ENCODE measurements at places on chromosomes 4 and X.

DNA sequence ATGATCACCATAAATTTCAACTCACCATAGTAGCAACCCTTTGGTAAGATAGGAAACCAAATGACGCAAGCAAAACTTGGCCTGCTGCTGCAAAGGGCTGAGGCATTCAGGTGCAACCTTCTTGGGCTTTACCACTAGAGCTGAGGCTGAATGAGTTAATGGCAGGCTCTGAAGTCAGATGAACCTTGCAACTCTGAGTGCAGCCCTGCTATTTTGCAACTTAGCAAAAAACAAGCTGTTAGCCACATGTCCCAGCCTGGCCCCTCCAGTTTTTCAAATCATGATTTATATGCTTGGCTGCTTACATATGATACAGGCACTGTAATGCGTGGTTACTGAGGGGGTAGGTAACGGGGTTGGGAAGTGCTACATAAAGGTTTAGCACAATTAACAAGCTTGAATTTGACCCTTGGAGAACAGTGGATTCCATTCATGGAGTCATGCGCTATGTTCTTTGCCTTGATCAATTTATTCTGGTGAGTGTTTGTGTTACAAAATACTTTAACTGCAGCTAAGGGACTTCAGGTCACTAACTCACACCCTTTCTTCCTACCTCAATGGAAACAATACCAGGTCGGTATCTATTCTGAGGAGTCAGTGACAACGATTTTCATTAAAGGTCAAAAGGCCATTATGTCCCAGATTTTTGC, 80.5 kb upstream of the PPARGC1A start:
- DNase-seq: no peak

DNA sequence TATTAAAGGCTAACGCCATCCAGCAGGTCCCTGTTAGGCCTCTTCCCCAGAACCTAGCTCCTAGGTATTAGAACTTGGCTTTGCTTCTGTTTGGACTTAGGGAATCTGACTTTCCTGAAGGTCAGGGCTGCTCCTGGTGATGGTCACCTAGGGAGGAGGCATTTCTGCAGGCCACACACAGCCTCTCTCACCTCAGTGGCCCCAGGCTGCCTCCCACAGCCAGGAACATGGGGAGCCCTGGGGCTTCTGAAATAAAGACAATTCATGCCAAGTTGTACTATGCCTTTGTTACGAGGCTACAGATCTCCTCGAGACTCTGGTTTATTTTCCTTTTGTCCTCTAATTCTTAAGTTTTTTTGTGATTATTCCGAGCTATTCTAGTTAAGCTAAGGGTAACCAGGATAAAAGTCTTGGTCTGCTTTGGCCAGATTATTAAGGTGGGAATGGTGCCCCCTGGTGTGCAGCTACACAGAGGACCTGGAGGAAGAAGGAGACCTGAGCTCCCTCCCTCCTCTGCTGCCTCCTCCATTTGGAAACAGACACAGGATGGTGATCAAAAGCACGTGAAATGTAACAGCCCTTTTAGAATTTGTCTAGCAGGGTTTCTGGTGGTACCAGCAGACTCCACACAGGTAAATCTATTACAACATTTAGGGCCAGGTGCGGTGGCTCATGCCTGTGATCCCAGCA, 131.0 kb downstream of the DCLK2 start:
- DNase-seq: peak; percentile 29

DNA sequence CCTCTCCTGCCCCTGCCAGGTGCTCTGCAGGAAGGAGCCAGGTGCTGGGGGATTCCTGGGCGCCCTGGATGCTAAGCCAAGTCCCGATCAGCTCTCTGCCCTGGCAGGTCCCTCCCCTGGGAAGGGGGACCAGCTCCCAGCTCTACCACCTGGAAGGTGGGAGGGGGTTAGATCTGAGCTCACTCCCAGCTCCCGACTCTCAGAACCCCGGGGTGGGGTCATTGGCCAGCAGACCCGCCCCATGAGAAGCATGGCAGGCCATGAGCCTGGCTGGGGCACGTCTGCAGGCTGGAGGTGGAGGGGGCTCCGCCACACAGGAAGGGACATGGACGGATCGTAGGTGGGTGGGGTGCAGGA, 83.4 kb upstream of the NKX1-1 start:
- DNase-seq: no peak

- no peak for DNase-seq
These were observed 59.8 kb downstream of the ARSJ start for GRCh38 chr4:113919611-113920010.

- no peak for DNase-seq
These were observed 54.3 kb downstream of the SLIT2 start for GRCh38 chr4:20305976-20306375.

DNA sequence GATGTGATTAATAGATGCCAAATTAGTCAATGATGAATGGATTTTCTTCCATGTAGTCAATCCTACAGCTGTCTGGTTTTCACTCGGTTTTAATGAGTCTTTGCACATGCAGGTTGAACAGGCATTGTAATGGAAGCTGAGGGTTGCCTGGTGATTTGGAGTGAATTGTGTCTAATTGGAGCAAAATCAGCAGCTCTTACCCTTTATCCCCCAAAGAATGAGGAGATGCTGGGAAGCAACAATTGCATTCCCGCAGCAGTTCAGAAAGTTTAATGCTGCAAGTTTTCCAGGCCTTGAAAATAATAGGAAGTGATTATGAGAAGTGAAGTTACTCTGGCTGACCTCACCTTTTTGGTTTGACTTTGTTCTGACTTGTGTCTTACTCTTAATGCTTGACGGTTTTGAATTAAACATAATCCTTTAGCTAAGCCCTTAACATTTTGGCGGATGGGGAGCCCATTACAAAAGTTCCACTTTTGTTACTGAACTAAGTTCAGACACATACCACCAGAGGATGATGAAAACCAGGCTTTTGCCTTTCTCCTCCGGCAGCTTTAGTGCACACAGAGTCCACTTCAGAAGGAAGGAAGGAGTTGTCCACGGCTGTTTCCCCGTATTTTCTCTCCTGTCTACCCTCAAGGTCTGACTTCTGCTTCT, 78.8 kb upstream of the TBC1D9 start:
- DNase-seq: no peak

GRCh38 chr4:83605744-83606172, 69.8 kb downstream of the GPAT3 start:
- no peak for DNase-seq

DNA sequence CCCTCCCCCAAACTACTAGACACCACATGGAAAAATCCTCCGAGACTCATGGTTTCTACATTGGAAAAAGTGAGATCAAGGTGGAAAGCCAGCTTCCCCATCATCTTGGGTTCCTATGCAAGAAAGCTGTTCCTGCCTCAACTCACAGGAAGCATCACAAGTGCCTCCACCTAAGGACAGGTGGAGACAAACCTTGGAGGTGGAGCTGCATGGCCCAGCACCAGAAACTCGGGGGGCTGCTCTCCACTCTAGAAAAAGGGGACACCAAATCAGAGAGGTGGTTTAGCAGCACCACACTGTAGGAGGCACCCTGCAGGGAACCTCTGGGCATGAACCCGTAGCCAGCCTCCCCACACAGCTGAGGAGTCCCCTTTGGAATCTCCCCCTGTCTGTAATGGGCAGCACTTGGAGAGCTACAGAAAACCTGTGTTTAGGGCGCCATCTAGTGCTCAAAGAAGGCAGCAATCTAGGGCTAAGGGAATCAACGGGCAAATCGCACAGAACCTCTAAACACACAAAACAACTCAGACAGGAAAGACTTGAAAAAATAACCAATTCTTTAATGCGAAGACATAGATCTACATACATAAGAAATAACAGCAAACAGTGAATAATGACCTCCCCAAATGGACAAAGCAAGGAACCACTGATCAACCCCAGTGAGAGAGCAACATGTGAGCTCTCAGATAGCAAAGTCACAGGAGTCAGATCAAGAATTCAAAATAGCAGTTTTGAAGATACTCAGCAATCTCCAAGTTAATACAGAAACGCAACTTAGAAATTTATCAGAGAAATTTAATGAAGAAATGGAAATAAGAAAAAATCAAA, 37.0 kb upstream of the ZBTB33 start:
- DNase-seq: peak; percentile 14

DNA sequence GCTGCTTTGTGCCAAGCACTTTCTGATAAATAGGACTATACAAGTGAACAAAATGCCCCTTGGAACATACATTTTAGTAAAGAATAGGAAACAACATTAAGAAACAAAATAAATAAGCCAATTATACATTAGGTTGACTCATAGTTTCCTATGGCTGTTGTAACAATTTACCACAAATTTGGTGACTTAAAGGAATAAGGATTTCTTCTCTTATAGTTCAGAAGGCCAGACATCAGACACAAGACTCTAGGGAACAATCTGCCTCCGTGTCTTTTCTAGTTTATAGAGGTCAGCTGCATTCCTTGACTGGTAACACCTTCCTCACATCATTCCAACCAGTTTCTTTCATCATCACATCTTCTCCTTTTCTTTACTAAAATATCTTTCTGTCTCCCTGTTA, 235.9 kb upstream of the PCDH18 start:
- DNase-seq: no peak

- peak; percentile 2 for DNase-seq
These were observed 16.4 kb downstream of the MAGEA4 start for GRCh38 chrX:151929126-151929525.

GRCh38 chrX:41981481-41982013, 58.2 kb upstream of the CASK start:
- no peak for DNase-seq

- peak; percentile 82 for DNase-seq
These were observed 57.1 kb upstream of the EFHC2 start for GRCh38 chrX:44400588-44400987.

DNA sequence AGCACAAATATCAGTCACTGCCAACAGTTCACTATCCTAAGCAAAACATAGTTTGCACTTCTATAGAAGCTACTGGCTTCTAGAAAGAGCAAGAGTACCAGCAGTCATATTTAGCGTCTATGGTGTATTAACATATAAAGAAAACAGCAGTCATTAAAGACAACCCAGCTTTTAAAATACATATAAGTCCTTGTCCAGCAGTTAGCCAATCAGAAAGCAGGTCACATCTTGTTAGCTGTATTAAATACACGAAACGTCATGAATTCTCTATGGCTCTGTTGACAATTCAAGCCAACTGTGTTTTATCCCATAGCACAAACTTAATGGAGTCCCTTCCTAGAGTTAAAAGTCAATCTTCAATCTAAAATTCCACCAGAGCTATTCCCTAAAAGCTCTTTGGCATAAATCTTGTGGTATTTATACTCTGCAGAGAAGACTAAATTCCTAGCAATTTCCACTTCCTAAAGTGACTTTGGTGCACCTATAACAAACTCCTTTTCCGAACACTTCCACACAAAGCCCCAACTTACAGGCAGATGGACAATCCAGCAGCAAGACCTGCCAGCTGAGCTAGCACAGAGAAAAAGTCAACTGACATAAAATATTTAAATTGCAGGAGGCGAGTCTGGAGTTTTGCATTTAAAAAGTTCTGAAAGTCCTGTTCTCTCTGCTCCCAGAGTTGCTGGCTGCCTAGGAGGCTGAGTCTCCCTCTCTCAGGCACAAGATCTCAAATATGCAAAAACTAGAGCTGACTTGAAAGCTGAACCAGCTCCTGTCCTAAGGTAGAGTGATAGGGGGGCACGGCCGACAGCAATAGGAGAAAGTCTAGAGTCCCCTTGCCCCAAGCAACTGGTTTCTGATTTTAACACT, 1.3 kb downstream of the LDB2 start:
- DNase-seq: no peak

DNA sequence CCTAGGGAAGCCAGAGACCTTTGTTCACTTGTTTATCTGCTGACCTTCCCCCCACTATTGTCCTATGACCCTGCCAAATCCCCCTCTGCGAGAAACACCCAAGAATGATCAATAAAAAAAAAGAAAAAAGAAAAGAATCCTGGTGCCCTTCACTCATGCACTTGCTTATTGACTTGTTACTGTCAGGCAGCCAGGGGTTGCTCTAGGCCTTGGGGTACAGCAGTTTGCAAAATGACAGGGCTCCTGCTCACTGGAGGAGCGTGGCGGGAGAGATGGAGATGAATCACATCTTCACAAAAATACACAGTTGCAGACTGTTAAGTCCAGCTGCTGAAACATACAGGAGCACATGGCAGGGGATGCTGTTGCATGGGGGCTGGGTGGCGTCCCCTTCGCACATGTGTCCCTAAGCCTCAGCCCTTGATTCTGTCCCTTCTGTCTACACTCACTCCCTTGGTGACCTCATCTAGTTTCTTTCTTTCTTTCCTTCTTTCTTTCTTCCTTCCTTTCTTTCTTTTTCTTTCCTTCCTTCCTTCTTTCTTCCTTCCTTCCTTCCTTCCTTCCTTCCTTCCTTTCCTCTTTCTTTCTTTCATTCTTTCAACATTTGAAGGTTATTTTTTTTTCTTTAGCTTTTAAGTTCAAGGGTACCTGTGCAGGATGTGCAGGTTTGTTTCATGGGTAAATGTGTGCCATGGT, 16.9 kb upstream of the TMEM271 start:
- no peak for DNase-seq

DNA sequence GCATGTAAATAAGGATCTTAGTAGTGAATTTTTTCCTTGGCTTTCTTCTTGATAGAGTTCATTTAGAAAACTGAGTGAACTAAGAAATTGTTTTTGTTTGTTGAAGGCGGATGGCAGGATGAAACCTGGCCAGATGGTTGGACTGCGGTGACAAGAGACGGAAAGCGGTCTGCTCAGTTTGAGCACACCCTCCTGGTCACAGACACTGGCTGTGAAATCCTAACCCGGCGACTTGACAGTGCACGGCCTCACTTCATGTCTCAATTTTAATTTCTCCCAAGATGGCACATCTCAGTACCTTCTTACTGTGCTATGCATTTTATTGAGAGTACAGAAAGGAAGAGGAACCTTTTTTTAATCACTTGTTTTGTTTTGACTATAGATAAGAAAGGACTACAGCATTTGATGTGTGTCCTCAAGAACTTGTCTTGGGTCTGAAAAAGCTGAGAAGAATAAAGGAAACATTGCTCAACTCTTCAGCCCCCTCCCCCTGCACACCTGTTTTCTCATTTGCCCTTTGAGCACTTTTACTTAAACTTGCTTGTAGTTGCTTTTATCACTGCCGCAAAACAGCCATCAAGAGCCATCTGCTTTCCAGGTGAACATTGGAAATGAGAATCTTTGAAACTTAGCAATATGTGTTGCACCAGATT, 27.4 kb downstream of the ADH5 start:
- DNase-seq: no peak

DNA sequence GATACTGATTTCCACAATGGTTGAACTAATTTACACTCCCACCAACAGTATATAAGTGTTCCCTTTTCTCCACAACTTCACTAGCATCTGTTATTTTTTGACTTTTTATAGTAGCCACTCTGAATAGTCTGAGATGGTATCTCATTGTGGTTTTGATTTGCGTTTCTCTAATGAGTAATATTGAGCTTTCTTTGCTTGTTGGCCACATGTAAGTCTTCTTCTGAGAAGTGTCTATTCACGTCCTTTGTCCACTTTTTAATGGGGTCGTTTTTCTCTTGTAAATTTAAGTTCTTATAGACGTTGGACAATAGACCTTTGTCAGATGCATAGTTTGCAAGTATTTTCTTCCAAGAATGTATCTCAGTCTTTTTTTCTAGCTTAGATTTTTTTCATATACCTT, 10.0 kb downstream of the FBXW7 start:
- DNase-seq: no peak

- no peak for DNase-seq
These were observed 28.9 kb downstream of the OFD1 start for GRCh38 chrX:13763489-13763888.
